ENCODE measurements at places on chromosomes 6 and 20. TPM values are rescaled to one million over a fixed set of nuclear protein-coding genes. Genes with fewer than 3 reads are reported as not detected.
A peak's percentile ranks its signal among the peaks of the same experiment; 100 is the strongest.

PAX1 gene
- not detected for total RNA-seq

DNA sequence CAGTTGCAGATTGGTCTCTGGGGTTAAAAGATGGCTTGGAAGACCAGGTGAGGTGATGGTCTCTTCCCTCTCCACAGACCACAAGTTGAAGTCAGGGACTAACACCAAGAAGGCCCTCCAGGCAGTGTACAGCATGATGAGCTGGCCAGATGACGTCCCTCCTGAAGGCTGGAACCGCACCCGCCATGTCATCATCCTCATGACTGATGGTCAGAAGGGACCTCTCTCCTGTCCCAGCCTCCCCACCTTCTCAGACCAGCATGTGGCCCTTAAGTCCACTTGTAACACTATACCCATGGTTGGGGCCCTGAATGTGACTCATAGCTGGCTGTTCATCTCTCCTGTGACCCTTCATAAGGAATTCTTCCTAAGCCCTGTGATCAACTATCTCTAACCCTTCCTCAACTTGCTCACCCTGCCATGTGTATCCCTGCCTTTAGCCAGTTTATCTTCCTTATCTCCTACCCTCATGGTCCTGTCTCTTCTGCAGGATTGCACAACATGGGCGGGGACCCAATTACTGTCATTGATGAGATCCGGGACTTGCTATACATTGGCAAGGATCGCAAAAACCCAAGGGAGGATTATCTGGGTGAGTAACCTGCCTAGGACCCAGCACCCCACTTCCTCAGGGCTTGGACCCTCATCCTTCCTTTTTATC, 3.0 kb downstream of the CFB start:
- peak; percentile 30 for DNase-seq

ZNF165 gene
- 4.5 TPM for total RNA-seq

DNA sequence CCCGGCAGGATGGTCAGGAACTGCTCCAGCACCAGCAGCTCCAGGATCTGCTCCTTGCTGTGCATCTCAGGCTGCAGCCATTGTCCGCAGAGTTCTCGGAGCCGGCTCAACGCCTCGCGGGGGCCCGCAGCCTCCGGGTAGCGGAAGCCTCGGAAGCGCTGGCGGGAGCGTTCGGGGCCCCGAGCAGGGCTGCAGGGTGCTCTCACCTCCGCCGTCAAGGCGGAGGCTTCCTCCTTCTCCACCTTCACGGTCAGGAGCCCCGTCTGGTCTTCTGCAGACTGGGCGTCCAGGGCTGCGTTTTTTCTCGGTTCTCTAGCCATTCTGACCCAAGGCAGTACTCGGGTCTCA, 434 bp downstream of the ZKSCAN4 start:
- DNase-seq = no peak

DNA sequence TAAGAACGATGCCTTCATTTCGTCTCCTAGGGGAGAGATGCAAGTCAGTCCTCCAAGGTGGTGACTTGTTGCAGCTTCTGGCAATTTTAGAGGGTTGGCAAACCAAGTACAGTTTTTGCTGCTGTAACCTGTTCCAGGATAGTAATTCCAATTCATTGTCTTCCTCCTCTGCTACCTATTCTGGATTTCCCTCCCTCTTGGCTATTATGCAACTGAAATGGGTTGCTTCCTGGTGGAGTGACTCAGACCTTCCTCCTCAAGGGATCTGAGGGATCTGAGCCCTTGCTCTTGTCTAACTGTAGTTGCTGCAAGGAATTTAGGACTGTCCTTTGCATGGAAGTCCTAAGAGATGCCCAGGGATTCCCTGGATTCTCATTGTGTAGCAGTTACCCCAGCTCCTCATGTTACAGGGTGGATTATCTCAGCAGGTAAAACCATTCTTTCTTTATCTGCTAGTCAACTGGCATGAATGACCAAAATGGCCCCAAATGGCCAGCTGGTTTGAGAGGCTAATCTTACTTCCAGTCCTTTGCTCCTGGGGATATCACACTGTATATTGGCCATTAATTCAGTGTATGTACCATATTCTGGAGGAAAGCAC, 17.6 kb upstream of the ELMO2 start:
- no peak for DNase-seq

GRCh38 chr6:44477293-44477894, 89.9 kb downstream of the CDC5L start:
- no peak for DNase-seq

- DNase-seq = no peak
Measured at GRCh38 chr6:169046021-169046420, 207.6 kb downstream of the THBS2 start.

PRRT1 gene
- total RNA-seq = 4.1 TPM

DNA sequence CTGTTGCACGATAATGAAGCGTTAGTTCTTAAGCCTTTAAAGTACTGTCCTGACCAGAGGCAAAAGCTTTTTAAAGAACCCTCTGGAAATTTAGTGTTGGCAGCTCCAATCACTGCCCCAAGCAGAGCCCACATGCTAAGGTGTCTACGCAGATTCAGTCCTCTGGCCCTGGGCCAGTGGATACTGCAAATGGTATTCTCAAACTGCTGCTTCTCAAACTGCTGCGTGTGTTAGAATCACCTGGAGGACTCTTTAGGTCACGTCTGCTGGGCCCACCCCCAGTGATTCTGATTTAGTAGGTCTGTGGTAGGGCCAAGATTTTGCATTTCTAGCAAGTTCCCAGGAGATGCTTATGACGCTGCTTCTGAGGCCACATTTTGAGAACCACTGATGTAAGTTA, 96.0 kb upstream of the CCDC28A start:
- DNase-seq = no peak

NRSN1 gene
- not detected for total RNA-seq

DNA sequence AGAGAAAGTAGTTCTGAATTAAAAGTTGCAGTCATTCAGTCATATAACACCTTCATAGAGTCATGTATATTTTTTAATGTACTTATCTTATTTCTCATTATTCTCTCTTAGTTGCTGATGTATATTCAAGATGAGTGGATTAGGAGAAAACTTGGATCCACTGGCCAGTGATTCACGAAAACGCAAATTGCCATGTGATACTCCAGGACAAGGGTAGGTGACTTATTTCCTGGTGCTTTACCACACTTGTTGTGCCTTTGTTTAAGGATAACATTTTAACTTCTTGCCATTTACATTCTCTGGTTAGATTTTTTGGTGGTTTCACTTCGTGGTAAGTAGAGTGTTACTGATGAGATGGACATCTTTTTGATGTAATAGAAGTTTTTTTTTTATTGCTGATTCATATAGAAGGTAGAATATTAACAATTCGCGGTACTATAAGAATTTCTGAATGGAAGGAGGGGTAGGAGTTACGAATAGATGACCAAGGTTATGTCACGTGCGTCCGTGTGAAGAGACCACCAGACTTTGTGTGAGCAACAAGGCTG, 120.5 kb downstream of the NCOA3 start:
- no peak for DNase-seq

DNA sequence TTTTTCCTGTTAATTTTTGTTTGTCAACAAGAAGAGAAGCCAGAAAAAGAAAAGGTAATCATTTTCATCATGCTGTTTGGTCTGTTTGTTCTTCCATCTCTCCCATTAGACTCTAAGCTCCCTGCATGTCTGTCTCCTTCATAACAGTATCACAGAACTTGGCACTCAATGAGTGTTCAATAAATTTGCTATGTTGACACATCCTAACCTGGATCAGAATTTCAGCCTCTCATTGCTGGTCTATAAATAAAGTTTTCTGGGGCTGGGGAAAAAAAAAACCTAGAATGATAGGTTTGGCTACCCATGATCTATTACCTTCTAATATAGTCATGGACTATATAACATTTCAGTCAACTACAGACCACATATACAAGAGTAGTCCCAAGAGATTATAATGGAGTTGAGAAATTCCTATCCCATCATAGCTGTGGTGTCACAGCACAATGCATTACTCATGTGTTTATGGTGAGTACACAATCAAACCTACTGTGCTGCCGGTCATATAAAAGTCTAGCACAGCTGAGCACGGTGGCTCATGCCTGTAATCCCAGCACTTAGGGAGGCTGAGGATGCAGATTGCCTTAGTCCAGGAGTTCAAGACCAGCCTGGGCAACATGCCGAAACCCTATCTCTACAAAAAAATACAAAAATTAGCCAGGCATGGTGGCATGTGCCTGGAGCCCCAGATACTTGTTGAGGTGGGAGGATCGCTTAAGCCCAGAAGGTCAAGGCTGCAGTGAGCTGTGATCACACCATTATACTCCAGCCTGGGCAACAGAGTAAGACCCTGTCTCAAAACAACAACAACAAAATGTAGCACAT, 5.9 kb downstream of the NUDT3 start:
- DNase-seq = no peak

GRCh38 chr6:141103246-141103645, 1029.5 kb upstream of the GJE1 start:
- no peak for DNase-seq

DNA sequence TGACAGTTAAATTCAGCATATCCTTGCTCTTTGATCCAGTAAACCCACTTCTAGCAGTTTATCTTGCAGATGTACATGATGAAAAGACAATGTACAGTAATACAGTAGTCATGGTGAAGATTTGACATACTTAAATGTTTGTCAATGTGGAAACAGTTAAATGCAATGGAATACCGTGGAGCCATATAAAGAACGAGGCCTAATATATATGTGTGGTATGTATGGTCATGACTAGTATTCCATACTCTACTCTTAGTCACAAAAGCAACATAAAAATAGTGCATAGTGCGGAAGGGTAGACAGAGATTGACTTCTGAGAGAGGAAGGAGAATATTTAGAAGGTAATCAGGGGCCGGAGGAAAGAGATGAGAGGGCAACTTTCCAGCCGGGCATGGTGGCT, 70.7 kb upstream of the ARMC2 start:
- DNase-seq = no peak

DNA sequence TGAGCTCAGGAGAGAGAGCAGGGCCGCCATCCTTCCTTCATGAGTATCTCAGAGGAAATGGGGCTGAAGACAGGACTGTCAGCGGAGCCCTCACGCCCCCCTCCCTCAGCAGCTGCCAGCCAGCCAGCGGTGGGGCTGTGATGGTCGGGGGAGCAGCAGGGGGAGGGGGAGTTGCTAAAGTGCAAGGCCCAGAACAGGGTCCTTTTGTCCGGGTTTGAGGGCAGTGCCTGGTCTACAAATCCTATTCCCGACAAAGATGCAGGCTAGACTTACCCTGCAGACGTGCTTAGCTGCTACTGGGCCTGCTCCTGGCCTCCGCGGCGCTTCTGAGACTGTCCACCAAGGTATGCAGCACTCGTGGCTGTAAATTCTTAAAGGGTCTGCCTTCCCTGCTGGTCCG, 593.4 kb upstream of the CDH4 start:
- DNase-seq = no peak

HSPA1L gene
- total RNA-seq = 1.5 TPM

TCF21 gene
- total RNA-seq = 2.5 TPM

DNA sequence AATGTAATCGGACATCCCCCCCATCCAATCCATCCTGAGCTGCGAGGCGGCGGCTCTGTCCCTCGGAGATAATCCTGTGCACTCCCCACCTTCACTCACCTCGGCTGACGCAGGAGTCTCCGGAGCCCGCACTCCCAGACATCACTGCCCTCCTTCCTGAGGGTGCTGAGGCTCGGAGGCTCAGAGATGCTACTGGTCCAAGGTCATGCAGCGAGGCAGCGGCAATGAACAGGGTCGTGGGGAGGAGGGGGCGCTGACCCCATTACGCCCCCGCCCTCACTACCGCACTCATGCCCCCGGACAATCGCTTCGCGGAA, 485 bp downstream of the ADISSP start:
- no peak for DNase-seq

BMP6 gene
- 1.7 TPM for total RNA-seq

MYLK4 gene
- 2.4 TPM for total RNA-seq

SLA2 gene
- total RNA-seq = 3.6 TPM

GRCh38 chr6:101597693-101598092, 204.2 kb downstream of the GRIK2 start:
- no peak for DNase-seq

TMEM74B gene
- 87.6 TPM for total RNA-seq

PNPLA1 gene
- total RNA-seq = not detected

- no peak for DNase-seq
Measured at GRCh38 chr6:134266776-134267175, 51.1 kb downstream of the SGK1 start.

DNA sequence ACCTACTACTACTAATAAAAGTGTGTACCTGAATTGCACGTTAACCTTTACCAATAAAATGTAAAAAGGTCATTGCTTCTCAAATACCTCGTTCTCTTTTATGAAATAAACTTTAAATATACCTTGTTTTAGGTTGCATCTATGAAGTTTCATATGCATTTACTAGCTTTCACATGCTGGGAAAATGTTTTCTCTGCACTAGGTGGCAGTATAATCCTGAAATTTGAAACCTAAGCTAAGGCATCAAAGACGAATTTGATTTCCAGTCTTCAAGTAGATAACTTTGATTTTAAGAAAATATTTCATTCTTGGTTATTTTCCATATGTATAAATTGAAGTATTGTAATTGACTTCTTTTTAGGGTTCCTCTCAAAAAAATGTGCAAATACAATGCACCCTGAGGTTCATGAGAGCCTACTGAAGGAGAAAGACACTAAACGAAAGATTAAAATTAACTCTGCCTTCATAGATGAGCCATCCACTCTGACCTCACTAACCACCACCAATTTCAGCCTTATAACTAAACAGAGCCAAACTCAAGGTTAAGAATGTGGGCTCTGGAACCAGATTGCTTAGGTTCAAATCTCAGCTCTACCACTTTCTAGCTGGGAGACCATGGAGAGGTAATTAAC, 7.3 kb upstream of the COL9A1 start:
- no peak for DNase-seq
